ENCODE measurements at places on chromosomes 3 and 15.

- no peak for DNase-seq
Observed at GRCh38 chr3:126098391-126098858, 14.5 kb upstream of the SLC41A3 start.

DNA sequence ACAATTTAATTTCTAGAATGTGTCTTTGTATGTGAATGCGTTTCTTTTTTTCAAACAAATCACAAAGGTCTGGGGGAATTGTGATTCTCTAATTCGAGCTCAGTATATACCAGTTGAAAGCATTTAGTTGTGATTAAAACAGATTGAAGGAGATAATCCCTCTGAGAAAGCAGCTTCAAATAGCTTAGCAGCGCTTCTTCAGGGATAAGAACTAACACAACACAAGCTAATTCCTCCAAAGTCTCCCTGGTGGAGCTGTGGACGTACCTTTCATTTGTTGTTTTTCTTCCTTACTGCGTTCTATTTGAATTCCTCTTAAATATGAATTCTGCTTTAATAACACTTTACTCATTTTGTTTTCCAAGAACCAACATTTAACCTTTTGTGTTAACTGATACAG lies 286.7 kb downstream of the ROBO2 start:
- DNase-seq, result no peak

- no peak for DNase-seq
Observed at GRCh38 chr15:35450492-35450891, 95.5 kb downstream of the DPH6 start.

DNA sequence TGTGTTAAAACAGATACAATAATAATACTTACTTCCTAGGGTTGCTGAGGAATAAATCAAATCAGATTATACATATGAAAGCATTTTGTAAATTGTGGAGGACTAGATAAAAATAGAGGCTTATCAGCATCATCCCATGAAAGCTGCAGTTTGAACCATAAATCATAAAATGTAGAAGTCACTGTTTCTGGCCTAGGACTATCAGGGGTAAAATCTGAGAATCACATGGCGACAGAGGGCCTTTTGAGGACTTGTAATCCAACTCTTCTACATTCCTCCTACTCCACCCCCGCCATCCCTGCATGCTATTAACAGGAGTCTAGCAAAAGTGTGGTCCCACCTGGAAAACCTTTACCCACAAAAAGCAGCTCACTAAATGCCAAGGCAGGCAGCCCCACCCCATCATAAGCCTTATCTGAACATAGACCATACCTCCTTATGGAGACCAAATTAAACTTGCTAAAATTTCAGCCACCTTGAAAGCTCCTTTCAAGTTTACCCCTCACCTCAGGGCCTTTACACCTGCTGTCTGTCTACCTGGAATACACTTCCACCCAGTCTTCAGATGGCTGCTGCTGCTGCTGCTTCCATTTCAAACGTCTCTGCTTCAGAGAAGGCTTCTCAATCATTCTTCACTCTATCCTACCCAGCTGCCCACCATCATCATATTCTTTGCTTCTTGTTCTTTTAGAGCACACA lies 11.5 kb downstream of the MB21D2 start:
- no peak for DNase-seq

DNA sequence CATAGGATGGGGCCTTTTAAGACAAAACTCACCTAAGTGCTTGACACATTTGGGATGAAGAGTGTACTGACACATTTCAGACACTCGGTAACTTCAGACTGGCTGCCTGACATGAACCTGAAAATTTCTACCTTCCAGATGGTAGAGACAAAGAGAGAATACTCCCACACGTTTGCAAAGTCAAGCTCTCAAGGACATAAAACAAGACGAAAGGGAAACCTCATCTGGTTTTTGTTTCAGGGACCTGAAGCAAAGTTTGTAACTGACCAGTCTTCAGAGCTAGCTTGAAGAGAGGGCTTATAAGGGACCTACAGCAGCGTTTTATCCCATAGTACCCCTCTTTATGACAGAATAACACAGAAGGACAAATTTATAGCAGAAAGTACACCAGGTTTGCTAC lies 41.9 kb downstream of the ZNF621 start:
- DNase-seq, result no peak

DNA sequence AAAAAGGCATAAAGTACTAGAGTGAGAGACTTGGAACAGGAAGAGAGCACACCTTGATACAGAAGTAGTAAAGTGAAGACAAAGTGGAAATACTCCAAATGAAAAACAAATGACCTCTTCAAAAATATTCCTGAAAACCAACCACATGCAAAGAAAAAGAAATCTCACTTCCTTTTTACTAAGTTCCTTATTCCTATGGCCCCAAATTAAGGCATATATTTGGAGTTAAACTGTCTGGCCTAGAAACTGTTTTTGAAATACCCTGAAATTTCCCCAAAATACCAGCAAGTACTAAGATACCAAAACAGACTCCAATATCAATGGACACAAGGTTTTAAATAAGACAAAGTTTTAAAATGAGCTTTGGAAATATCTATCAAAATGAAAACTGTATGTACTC lies 58.2 kb downstream of the ZNF148 start:
- DNase-seq, result no peak

DNA sequence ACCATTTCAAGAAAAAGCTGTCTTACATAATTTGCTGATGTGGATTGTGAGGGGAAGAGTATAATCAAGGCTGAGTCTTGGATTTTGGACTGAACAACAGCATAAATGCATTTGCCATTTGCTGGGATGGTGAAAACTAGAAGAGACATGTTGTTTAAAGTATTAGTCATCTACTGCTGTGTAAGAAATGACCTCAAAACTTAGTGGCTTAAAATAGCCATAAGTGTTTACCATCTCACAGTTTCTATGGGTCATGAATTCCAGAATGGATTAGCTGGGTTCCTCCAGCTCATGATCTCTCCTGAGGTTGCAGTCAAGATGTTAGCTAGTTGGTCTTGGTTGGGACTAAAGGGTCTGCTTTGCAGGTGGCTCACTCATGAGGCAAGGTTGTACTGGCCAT lies 66.2 kb downstream of the SCN11A start:
- no peak for DNase-seq

DNA sequence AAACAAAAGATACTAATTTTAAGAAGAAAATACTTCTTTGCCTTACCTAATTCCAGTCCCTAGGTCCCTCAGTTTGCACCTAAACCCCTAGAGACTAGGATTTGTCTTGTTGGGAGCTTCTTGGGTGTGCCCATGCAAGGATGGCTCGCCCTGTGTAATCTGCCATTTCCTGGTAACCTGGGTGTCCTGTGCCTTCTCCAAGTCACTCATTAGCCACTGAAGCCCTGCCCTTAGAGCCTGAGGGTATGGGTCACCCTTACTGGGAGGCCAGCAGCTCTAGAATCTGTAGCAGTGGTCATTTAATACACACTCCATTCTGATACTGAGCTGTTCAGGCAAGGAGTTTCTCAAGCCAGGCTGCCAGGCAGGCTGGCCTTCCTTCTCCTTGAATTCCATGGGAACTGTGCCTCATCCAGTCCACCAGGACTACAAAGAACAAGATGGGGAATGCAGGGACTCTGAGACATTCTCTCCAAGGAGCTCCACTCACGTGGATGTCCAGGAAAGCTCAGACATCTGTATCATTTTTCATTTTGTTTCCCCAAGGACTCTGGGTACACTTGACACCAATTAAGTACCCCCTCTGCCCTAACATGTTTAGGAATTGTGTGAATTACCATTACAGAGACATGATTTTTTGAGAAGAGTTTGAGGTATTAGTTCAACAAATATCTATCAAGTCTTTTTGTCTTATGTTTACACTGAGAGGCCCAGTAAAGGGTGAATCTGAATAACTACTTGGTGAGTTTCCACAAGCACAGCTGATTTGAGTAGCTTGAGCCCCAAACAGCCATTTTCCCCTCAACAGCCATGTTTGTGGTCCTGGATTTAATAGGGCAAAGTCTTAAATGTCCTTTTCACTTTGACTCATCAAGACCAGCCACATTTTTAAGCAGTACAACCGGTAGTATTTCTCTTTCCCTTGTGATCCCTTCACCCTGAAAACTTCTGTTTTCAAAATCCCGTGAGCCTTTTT lies 52.6 kb downstream of the ARNT2 start:
- no peak for DNase-seq

- DNase-seq, result no peak
Observed at GRCh38 chr3:64584179-64584578, 103.6 kb downstream of the ADAMTS9 start.

DNA sequence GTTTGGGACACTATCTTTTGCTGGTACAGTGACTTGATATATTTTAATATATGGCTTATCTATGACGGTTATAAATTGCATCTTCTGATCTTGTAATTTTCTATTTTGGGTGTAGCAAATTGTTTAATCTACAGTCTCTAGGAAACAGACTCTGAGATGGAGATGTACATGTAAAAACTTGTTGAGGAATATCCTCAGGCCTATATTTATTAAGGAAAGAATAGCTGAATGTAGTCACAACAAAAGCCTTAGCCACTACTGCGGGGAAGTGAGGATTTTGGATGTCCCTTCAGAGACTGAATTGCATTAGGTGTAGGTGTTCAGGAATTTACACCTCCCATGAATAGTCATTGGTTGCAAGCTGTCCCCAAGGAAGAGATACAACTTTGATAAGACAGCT lies 13.8 kb upstream of the OR5K3 start:
- DNase-seq, result no peak

DNA sequence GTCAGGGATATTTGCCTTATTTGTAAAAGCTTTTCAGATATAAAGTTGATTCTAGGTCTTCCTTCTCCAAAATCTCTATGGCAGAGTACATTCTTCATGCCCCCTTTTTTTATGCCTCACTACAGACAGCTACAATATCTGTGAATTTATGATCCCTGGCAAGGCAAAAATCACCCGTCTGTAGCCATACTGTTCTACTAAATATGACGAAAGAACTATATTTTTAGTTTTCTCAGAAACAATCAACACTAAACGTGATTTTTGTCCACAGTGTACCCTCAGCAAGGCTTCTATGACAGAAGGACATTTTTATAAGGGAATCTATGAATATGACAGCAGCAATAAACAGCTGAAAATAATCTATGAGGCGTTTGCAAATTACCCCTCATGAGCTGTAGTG lies 12.7 kb downstream of the LRTM1 start:
- no peak for DNase-seq

Measured in GM12891 (cell line).